ENCODE measurements at places on chromosomes 5 and 9. TPM values are rescaled to one million over a fixed set of nuclear protein-coding genes. Genes with fewer than 3 reads are reported as not detected.

The SEC16A gene
- 72.1 TPM for total RNA-seq

The HBEGF gene
- total RNA-seq = 13.7 TPM

The ORM2 gene
- not detected for total RNA-seq

The FOXD4L5 gene
- total RNA-seq = 0.21 TPM

The NFX1 gene
- total RNA-seq = 33.7 TPM

DNA sequence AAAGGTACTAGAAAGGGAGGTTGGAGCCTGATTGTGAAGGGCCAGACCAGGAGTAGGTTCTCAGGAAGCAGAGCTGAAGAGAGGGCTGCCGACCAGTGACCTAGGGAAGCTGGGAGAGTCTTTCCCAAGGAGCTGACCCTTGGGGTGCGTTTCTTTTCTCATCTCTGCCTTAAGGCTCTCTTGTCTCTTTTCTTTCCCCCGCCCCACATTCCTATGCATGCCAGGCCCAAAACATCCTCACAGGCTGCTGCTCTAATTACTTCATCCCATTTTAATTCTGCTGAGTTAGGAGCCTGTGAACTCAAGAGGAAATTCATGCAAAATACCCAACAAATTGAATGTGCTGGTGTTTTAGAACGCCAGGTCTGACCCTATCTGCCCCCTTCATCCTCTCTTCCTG is 46.9 kb upstream of the HSPA9 start:
- no peaks in the 10 kb centered on the region for H3K36me3 ChIP-seq
- H3K4me1 ChIP-seq = no peaks in the 10 kb centered on the region
- no peak overlapping the region for H3K27ac ChIP-seq
- peaks cover 22% of the 10 kb centered on the region for H3K27me3 ChIP-seq
- H3K4me3 ChIP-seq = no peak overlapping the region
- DNase-seq = no peak

DNA sequence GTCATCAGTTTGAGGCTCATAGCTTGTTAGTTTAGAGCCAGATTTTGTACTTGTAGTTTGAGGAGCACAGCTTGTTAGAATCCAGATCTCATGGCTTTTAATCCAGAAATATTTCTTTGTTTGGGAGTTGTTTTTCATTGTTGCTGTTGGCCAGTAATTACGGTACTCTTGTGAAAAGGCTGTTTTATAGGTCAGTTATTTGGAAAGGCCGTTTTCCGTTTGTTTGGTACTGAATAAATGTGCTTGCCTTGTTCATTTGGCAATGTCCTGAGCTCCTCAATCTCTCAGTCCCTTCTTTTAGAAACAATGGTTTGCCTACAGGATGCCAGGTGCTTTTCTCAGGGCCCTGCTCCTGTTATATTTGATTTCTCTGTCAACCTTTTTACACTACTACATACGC is 4.5 kb upstream of the MOB3B start:
- no peaks in the 10 kb centered on the region for H3K27me3 ChIP-seq
- H3K27ac ChIP-seq = no peak overlapping the region
- no peaks in the 10 kb centered on the region for H3K36me3 ChIP-seq
- H3K4me1 ChIP-seq = peaks cover 7% of the 10 kb centered on the region
- no peak for DNase-seq
- H3K4me3 ChIP-seq = no peak overlapping the region

DNA sequence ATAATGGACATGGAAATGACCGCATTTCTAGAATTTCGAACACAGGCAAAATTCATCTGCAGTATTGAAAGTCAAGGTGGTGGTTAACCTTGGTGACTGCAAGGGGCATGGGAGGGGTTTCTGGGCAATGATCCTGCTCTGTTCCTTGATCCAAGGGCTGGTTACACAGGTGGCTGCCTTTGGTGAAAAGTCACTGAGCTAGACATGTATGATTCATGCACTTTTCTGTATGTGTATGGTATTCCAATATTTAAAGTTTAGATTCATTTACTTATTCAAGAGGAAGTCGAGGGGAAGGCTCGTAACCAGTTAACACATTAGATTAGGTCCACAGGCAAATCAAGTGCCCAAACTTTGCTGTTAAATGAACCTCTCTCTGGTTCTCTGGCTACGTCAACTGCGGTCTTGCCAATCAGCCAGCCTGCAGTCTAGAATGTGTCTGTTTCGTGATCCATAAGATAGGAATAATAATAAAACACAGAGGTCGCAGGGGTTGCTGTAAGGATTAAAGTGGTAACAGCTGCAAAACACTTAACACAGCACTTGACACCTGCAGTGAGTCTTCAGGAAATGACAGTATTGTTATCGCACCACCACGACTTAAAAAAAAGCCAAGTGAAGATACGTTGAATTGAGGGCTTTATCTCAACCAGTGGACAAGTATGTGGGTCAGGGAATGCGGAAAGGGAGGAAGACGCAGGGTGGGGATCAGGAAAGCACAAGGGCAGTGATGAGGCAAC is 92.5 kb downstream of the TLE1 start:
- no peaks in the 10 kb centered on the region for H3K36me3 ChIP-seq
- peaks cover 2% of the 10 kb centered on the region for H3K4me1 ChIP-seq
- peaks cover 14% of the 10 kb centered on the region for H3K27me3 ChIP-seq
- no peak overlapping the region for H3K27ac ChIP-seq
- no peak for DNase-seq

DNA sequence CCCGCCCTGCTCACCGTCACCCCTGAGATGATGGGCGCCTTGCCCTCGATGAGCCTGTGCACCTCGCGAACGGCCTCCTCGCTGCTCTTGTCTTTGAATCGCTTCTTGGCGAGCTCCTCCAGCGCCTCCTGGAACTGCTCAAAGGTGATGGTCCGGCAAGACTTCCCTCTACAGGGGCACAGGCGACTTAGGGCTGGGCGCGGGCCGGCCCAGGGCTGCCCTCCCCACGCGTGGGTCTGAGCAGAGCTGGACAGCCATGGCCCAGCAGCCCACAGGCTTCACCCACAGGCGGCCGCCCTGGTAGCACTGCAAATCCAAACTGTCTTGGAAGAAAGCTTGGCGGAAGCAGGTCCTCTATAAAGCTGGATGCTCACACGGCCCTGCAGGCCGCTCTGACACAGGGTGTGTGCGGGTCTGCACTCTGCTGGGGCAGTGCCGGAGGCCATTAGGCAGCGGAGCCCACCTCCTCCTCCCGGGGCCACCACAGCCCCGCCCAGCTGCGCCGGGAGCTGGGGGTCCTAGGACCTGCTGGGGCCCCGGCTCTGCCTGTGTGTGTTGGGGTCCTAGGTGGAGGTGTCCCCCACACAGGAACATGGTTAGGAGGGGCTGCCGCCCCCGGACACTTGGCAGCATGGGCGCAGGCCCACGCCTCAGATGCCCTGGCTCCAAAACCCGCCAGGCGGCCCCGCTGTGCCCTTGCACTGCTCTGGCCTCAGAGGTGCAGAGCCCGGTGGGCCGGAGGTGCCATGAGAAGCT is 27.0 kb downstream of the TPPP start:
- no peak overlapping the region for H3K4me3 ChIP-seq
- H3K27ac ChIP-seq = no peak overlapping the region
- no peak for DNase-seq
- H3K36me3 ChIP-seq = peaks cover 8% of the 10 kb centered on the region
- no peaks in the 10 kb centered on the region for H3K4me1 ChIP-seq

- no peaks in the 10 kb centered on the region for H3K4me1 ChIP-seq
- no peak for DNase-seq
- no peaks in the 10 kb centered on the region for H3K27me3 ChIP-seq
- no peaks in the 10 kb centered on the region for H3K36me3 ChIP-seq
- H3K27ac ChIP-seq = no peak overlapping the region
These were observed 119.3 kb downstream of the SNCAIP start for GRCh38 chr5:122431298-122431697.

- DNase-seq = no peak
- no peaks in the 10 kb centered on the region for H3K36me3 ChIP-seq
- H3K27ac ChIP-seq = no peak overlapping the region
- no peaks in the 10 kb centered on the region for H3K4me1 ChIP-seq
- H3K4me3 ChIP-seq = no peak overlapping the region
- H3K27me3 ChIP-seq = peaks cover 3% of the 10 kb centered on the region
These were observed 92.4 kb downstream of the UNC13B start for GRCh38 chr9:35254237-35254636.

- H3K36me3 ChIP-seq = no peaks in the 10 kb centered on the region
- H3K4me3 ChIP-seq = peak overlapping the region; percentile 11
- peaks cover 4% of the 10 kb centered on the region for H3K4me1 ChIP-seq
- DNase-seq = no peak
- H3K27ac ChIP-seq = peak overlapping the region; percentile 50
- H3K27me3 ChIP-seq = peaks cover 95% of the 10 kb centered on the region
These were observed 1.1 kb downstream of the POU4F3 start for GRCh38 chr5:146339715-146340259.

DNA sequence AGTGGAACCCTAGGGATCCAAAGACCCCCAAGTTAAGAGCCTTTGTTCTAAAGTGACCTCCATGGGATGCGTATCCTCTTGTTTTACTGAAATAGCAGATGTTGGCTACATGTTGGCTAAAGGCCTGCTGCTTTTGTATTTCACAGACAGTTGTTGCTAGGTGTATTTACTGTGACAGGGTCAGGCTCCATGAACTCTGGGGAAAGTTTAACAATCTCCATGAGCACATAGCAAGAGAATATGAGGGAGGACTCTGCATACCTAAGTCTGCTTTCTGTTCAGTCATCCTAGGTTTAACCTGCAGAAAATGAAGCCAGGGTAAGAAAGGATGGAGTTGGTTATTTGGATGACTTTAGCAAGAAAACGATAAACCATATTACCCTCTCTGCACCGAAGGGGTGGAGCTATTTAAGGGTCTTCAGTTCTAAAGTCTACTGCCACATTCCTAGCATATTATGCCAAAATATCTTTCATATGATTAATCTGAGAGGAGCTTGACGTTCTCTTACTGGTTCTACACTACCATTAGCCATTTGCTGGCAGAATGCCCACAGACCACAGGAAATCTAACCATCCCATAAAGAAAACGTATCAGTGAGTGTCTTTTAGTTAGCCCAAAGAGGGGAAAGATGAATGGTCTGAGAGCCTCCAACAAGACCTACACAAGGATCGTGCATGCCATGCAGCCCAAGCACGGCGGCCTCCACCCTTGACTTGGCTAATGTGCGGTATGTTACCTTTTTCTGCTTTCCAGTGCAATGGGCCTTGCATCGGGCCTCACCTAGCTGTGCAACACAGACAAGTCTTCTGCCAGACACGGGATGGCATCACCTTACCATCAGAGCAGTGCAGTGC is 127.8 kb downstream of the SAXO1 start:
- no peak for DNase-seq
- no peak overlapping the region for H3K27ac ChIP-seq
- no peaks in the 10 kb centered on the region for H3K4me1 ChIP-seq
- no peak overlapping the region for H3K4me3 ChIP-seq
- peaks cover 16% of the 10 kb centered on the region for H3K27me3 ChIP-seq

- H3K27ac ChIP-seq = no peak overlapping the region
- H3K36me3 ChIP-seq = peaks cover under 1% of the 10 kb centered on the region
- DNase-seq = no peak
- no peak overlapping the region for H3K4me3 ChIP-seq
- H3K27me3 ChIP-seq = no peaks in the 10 kb centered on the region
These were observed 180.9 kb upstream of the ANKRD55 start for GRCh38 chr5:56414066-56414465.

- H3K36me3 ChIP-seq = no peaks in the 10 kb centered on the region
- peaks cover 8% of the 10 kb centered on the region for H3K27me3 ChIP-seq
- H3K27ac ChIP-seq = no peak overlapping the region
- DNase-seq = no peak
- H3K4me3 ChIP-seq = no peak overlapping the region
- no peaks in the 10 kb centered on the region for H3K4me1 ChIP-seq
These were observed 64.9 kb downstream of the ZNF618 start for GRCh38 chr9:113941056-113941455.

DNA sequence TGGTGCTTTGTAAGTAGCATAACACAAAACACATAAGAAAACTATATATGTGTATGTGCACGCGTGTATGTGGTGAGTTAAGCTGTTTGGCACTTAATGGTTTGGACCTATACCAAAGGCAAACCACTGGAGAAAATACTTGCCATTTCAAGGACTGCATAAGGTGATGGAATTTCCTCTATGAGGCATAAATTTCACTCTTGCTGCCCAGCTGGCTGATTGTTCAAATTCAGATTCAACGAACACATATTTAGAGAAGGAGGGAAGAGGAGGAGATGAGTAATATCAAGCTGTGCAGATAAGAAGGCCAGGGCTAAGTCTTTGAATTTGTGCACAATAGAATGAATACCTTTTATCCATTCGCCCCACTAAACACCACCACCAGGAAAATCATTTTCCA is 470.6 kb upstream of the MPDZ start:
- no peak overlapping the region for H3K27ac ChIP-seq
- DNase-seq = no peak
- no peaks in the 10 kb centered on the region for H3K4me1 ChIP-seq
- no peak overlapping the region for H3K4me3 ChIP-seq
- H3K36me3 ChIP-seq = no peaks in the 10 kb centered on the region
- no peaks in the 10 kb centered on the region for H3K27me3 ChIP-seq

GRCh38 chr5:164233791-164234190 is 728.4 kb downstream of the MAT2B start:
- DNase-seq = no peak
- H3K27me3 ChIP-seq = no peaks in the 10 kb centered on the region
- no peak overlapping the region for H3K4me3 ChIP-seq
- no peaks in the 10 kb centered on the region for H3K36me3 ChIP-seq
- H3K27ac ChIP-seq = no peak overlapping the region

All from activated CD4-positive, alpha-beta T cell treated with anti-CD3 and anti-CD28 coated beads, Interleukin-2, amount 10 ng/mL, durations not matched to agents 7 days and 5 days (primary cell).